ENCODE measurements at places on chromosomes 5 and 9.

DNA sequence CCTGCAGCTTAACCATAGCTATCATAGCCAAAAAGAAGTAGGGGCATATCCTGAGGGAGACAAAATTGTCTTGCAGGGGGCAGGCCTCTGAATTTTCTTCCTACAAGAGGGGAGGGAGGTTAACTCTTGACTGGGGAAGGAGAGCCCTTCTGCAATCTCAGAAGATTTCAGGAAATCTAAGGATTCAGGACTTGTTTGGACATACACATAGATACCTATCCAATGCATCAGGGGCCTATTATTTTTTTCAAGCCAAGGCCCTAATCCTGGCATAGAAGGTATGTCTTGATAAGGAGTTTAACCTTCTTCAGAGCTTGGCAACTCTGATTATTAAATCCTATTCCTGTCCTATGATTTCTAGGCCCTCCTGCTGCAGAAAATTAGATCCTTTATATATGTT, 375.1 kb upstream of the ACTBL2 start:
- no peak for DNase-seq

DNA sequence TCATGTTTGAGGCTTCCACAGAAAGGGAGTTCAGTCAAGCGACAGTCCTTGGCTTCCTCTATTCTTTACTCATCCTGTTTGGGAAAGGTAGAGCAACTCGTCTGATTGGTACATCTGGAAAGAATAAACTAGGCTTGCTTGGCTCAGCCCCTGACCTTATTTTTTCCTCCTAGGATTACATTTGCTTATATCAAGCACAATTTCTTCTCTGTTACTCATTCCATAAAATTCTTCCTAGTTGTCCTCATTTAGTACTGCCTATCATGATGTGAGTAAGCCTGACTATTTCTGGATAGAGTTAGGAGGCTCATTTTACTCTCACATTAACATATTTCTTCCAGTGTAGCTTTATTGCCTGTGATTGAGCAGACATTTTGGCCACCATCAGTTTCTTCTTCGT, 10.9 kb upstream of the CARNMT1 start:
- no peak for DNase-seq

- DNase-seq: no peak
These were observed 550.0 kb upstream of the TUSC1 start for GRCh38 chr9:26228273-26228672.

GRCh38 chr5:138032028-138032571, 779 bp downstream of the FAM13B start:
- no peak for DNase-seq

DNA sequence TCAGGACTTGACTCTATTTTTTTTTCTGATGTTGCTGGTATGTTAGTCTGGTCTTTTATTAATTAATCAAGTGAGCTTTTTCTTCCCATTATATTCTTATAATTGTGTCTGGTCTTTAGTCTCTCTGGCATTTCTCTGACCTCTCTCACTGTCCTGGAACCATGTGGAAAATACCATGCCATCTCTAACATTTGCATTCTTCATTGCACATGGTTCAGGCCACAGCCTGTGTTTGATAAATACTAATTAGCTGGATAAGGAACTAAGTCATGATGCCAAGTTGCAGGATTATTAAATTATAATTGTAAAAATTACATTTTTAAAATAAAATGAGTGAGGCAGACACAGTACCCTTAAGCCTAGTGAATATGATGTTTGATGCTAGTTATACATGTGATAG, 155.6 kb downstream of the EDIL3 start:
- no peak for DNase-seq

- DNase-seq: no peak
These were observed 162.8 kb downstream of the SREK1 start for GRCh38 chr5:66306844-66307315.

DNA sequence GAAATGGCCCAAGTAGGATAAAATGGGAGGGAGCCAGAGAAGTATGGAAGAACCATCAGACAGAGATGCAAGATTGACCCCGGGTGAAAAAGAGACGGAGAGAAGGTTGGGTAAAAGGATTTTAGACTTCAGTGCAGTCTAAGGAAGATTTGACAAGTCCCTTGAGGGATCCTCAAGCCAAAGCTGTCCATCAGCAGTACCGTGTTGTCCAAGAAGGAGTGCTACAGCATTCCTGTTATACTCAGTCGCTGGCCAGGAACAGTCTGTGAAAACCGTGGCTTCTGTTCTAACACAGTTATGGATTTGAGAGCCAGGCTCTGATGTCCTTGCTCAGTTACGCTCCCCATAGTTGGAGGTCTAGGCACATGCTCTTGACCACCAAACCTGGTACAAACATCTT, 383.9 kb upstream of the DAB2 start:
- DNase-seq: no peak

GRCh38 chr9:88259001-88259400, 120.7 kb upstream of the SPATA31C2 start:
- no peak for DNase-seq

- no peak for DNase-seq
These were observed 1.2 kb upstream of the IL11RA start for GRCh38 chr9:34650816-34651215.
